Cerebellar nuclear complex (tissue), 1 donor: ENCODE measurements at places on chromosomes 13 and 19.

DNA sequence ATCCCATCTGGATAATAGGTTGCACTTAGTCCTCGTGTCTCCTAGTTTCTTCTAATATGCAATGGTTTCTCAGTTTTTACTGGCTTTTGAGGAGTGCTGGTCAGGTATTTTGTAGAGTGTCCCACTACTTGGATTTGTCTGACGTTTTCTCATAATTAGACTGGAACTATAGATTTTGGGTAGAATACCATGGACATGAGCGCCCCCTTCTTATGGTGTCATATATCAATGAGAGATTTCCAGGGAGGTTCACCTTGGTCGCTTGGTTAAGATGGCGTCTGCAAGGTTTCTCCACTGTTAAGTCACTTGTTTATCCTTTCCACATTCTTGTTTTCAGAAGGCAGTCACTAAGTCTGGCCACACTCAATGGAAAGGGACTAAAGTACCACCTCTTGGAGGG, 6.7 kb downstream of the SOHLH2 start:
- DNase-seq = no peak

DNA sequence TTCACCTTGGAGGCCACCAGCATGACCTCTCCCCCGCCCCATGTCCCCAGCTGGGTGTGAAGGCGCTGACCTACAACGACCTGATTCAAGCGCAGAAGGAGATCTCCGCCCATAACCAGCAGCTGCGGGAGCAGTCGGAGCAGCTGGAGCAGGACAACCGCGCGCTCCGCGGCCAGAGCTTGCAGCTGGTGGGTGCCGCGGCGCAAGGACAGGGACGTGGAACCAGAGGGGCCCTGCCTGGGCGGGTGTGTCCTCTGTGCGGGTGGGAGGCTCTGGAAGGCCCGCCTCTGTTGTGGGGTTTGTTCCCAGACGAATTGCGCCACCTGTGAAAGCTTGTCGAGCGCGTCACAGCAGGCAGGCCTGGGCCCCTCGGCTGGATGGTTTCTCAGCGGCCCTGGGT, 22.3 kb downstream of the PLEKHJ1 start:
- DNase-seq = no peak

DNA sequence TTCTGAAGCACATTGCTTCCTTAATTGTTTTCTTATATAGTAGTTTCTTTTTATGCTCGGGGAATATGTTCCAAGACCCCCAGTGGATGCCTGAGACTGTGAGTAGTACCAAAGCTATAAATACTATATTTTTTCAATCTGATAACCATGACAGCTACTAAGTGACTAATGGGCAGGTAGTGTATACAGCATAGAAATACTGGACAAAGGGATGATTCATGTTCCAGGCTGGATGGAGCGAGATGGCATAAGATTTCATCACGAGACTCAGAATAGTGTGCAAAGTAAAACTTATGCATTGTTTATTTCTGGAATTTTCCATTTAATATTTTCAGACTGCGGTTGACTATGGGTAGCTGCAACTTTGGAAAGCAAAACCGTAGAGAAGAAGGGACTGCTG, 47.9 kb upstream of the OLFM4 start:
- no peak for DNase-seq

- no peak for DNase-seq
Measured at GRCh38 chr19:52094526-52095130, 937 bp downstream of the ZNF841 start.

GRCh38 chr13:99528547-99528946, 27.3 kb downstream of the TM9SF2 start:
- DNase-seq = no peak

DNA sequence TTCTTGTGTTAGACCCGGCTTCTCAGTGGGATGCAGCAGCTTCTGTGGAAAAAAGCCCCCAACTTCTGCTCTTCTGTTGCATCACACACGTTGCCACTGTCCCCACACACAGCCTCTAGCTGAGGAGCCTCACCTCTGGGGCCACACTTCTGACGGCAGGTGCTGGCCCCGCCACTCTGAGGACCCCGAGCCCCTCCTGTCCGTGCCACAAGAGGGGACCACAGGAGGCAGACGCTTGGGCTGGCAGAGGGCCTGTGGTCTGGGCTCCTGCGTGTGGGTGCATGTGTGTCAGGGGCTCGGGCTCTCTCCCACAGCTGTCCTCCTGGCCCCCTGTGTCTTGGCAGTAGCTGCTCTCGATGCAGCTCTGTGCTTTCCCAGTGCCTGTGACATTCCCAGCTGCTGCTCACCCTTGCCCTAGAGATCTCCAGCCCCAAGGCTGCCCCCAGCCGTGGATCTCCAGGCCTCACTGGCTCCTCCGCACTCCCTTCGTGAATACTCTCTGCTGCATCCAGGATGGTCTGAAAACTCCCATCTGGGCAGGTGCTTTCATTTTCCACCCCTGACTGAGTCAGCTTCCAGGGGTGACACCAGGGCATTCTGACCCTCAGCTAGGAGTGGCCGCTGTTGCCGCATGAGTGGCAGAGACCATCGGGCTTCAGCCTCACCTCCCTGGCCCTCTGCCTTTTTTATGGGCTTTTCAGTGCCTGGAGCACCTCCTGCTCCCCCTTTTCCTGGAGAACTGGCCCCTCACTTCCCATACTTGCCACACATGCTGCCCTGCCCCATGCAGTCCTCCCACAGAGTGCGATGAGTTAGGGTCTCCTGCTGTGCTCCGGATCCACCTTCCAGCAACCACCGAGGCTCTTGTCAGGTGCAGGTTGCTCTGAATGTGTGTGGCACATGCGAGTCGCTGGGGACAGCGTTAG, 13.7 kb downstream of the MAU2 start:
- no peak for DNase-seq

DNA sequence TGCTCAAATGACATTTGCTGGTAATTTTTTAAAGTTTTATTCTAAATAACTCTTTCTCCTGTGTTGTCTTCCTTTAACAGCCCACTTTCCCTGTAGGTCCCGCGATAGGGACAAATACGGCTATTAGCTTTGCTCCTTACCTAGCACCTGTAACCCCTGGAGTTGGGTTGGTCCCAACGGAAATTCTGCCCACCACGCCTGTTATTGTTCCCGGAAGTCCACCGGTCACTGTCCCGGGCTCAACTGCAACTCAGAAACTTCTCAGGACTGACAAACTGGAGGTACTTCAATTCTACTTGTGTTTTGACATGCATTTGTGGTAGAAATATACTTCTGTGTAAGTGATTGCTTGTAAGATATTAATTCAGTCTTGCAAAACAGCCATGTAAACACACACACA, 91.0 kb upstream of the RAP2A start:
- DNase-seq = no peak

DNA sequence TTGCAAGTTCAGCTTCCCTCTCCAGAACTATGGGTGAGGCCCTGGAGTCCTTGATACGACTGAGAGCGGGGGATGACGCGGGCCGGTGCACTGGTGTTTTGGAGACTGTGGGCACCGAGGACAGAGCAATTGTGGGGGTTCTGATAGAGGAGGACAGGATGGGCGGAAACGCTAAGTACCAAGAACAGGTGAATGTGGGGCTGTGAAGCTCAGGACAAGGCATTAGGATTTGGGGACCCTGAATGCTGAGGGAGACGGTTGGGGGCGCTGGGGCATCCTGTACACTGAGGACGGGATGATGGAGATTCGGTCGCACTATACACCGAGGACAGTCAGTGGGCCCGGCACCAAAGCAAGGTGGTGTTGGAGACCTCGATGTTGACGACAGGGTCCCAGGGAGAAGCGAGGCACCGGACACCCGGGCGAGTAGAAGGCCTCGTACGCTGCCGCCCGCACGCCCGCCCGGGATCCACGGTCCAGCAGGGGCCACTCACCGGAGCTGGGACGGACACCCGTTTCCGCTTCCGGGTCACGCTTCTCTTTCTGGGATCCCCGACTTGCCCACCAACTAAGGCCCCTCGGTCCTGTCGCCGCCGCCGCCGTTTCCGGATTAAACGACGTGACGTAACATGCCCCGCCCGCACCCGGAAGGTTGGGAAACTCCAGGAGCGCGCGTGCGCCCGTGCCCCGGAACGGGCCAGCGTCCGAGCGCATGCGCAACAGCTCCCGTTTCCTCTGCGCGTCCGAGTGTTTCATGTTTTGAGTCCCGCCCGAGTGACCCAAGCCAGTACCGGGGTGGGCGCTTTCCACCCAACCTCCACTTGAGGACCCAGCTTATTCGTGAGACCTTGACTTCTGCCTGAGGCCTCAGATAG, at the start of gene CHMP2A:
TSS of gene CHMP2A (minus strand) at position 612 of the 875 bp plus-strand sequence. CDS start 893 bp downstream, outside the sequence.
- no peak for DNase-seq

DNA sequence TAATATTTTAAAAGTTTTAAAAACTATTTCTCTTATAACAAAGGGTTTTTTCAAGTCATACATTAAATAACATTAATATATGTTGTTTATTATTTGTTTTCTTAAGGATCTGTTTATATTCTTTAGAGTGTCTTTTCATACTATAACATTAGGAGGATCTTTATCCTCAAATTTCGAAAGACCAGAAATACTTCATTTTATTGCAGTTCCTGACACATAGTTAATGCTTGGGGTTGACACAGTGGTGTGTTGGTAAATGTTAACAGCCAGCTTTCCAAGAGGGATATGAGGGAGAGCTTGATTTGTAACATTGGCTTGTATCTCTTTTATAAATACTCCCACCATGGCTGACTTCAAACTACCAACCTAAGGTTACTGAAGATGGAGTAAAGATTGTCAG, 126.6 kb upstream of the KLF5 start:
- no peak for DNase-seq

- no peak for DNase-seq
Measured at GRCh38 chr13:94822356-94822755, 110.0 kb upstream of the SOX21 start.

- no peak for DNase-seq
Measured at GRCh38 chr13:74115133-74115532, 19.1 kb downstream of the KLF12 start.

DNA sequence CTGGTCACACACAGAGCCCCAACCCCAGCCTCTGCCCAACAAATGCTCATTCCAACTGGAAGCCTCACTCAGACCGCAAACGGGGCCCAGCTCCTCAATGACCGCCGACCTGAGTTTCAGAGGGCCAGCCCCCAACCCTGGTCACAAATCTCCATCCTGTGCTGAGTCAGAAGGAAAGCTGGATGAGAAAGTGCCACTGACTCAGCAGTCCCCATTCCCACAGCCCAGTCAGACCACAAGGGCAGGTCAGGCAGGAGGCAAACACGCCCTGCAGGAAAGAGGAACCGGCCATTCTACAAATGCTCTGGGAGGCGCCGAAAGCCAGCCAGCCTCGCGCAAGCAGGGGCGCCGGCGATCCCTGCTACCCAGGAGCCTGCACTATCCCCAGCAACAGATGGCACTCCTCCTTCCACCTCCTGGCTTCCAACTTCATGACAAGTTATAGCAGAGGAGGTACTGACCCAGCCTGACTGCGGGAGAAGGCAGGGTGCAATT, 14.1 kb upstream of the PRKD2 start:
- DNase-seq = no peak

GRCh38 chr13:50838031-50838430, 5.5 kb downstream of the DLEU7 start:
- no peak for DNase-seq

GRCh38 chr13:49399801-49400472, 43.9 kb downstream of the CAB39L start:
- DNase-seq = no peak

- DNase-seq = no peak
Measured at GRCh38 chr19:57406516-57407123, 4.3 kb upstream of the ZNF17 start.

GRCh38 chr19:50906217-50906616, 5.0 kb downstream of the KLK4 start:
- no peak for DNase-seq

DNA sequence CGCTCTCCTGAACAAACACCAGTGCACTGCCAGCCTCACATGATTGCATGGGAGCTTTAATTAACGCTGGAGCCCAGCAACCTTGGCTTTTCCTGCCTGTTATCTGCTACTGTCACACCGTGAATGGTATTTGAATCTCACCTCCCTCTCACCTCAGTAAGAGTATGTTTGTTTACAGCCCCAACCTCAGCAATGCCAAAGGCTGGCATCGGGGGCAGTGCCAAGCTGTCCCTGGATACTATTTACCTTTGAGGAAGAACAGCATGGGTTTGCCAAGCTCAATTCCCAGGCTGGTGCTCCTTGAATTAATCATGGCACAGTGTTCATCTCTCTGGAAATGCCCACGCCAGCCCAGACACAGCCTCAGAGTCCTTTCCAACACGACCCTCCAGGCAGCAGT, 57.2 kb upstream of the SERPINE3 start:
- DNase-seq = no peak

- DNase-seq = no peak
Measured at GRCh38 chr19:14147797-14148605, 11.6 kb upstream of the ASF1B start.

DNA sequence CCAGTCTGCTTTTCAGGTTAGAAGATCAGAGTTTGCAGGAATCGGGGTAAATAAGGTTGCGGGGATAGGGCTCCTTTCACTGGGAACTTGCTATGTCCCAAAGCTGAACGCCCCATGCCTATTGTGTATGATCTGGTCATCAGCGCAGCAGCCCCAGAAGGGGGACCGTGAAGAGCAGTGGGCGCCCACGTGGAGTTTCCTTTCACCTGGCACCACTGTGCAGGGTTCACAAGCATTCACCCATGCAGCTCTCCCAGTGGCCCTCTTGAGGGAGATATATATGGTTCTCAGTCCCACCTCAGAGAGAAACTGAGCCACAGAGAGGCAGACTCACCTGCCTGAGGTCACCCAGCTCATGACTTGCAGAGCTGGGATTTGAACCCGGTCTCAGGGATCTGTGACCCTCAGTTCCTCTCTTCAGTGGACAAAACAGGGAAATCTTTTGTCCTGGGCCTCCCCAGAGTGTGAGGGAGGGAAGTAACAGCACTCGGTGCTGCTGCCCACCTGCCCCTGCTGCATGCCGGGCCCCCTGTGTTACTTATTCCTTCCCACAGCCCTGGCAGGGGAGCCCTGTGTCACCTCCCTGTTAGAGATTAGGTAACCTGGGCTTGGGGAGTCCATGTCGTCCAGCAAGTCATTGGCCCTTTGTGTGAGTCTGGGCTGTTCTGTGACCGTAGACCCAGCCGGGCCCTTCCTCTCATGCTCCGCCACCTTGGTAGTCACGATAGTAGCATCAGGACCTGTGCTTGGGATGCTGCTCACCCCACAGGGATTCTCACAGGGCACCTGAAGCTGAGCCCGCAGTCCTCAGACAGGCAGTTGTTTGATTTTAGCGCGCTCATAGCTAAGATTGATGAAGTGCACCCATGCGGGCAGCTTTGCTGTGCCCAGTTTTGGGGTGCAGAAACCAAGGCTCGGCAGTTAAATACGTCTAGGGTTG, 27.9 kb downstream of the PPP5C start:
- no peak for DNase-seq
